ENCODE measurements at places on chromosomes 12 and 14.

GRCh38 chr12:23751641-23752040 is 197.8 kb downstream of the SOX5 start:
- DNase-seq, result no peak

- DNase-seq, result no peak
Measured at GRCh38 chr14:105376521-105377440, 21.6 kb upstream of the TEX22 start.

GRCh38 chr12:113246478-113247122 is 25.3 kb downstream of the TPCN1 start:
- DNase-seq, result no peak

GRCh38 chr12:123066384-123066710 is 84.5 kb downstream of the PITPNM2 start:
- DNase-seq, result no peak

DNA sequence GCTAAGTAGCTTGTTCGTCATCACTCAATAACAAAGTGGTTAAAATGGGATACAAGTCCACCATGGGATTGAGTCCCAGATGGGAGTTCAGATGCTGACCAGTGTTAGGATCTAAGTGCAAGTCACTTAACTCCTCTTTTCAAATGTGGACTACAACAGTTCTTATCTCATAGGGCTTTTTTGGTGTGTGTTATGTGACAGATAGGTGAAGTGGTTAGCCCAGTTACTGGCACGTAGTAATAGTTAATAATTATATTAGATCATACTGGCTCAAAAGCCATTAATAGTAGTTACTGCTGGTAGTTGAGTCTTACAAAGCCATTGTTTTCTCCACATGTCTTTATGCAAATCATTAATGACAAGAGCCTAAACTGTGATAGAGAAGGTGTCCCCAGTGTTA is 73.2 kb downstream of the RCOR1 start:
- no peak for DNase-seq

DNA sequence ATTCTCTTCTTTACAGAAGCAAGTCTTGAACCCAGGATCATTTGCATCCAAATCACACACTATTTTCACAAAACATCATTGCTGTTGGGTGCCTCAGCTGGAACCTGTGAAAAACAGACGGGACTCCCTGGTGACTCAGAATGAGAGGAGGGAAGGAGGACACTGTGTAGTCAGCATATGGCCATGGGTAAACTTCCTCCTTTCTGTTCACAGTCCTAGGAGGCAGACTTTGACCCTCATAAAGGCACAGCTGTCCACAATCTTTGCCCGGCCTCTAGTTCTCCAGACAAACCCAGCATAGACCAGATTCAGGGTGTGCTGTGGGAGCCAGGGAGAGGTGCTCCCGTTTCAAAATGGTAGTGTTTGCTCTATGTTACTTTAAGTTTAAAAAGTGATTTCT is 62.0 kb downstream of the DYRK2 start:
- no peak for DNase-seq

- no peak for DNase-seq
Measured at GRCh38 chr12:46546634-46547273, 174.2 kb upstream of the SLC38A2 start.

GRCh38 chr14:101573289-101573688 is 12.0 kb downstream of the DIO3 start:
- DNase-seq, result no peak

DNA sequence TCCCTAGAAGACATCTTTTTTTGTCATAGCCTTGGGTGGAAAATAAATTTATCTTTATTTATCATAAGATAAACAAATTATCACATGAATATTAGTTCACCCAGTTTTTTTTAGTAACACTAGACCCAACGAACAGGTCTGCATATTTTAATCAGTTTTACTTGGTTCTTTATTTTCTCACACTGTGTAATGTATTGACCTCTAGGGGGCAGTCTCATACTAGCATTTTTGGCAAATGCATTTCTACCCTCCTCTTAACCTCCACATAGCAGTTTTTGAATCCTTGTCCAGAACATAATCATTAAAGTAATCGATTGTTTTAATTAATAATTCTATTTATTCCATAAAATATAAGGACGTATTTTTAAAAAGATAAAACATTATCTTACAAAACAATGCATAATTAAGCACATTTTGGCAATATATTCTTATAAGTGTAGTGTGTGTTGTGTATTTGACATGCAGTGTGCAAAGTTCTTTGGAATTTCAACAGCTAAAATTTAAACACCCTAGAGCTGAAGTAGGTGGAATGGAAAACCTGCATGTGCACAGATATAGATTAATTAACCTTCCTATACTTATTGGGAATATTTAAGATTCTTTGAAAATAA is 31.6 kb upstream of the PTPRQ start:
- peak; percentile 30 for DNase-seq

GRCh38 chr12:123801573-123802178 is 39.6 kb downstream of the DNAH10 start:
- no peak for DNase-seq

GRCh38 chr12:12449533-12450025 is 92.7 kb downstream of the BORCS5 start:
- DNase-seq, result no peak

DNA sequence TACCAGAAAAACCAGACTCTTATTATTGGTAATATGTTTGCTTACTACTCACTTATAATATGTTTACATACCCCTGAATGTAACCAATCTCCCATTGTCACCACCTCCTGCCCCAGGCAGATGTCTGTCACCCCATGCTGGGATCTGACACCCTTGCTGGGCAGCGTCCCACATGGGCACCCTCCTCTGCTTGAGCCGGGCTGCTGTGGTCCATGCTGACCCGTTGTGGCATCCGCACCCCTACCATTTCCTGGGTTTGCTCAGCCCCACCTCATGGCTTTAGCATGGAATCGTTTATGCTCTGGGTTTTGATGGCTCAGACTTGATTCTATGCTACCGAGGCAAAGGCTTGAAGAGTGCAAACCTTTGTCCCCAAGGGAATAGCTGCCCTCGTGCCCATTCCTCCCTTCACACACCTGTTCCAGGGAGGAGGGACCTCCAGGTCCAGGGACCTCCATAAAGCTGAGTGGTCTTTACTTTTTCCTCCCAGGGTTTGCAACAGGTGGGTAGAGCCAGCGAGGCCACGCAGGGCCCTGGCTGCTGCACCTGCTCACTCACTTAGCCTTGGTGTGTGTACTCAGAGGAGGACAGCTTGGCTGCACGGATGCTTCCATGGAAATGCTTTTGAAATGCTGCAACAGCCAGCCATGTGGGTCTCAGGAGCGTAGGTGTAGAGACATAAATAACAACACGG is 68.7 kb downstream of the PRMT8 start:
- no peak for DNase-seq

GRCh38 chr12:67377021-67377420 is 107.9 kb downstream of the CAND1 start:
- DNase-seq, result no peak

GRCh38 chr14:54929556-54929955 is 26.9 kb upstream of the GCH1 start:
- no peak for DNase-seq

DNA sequence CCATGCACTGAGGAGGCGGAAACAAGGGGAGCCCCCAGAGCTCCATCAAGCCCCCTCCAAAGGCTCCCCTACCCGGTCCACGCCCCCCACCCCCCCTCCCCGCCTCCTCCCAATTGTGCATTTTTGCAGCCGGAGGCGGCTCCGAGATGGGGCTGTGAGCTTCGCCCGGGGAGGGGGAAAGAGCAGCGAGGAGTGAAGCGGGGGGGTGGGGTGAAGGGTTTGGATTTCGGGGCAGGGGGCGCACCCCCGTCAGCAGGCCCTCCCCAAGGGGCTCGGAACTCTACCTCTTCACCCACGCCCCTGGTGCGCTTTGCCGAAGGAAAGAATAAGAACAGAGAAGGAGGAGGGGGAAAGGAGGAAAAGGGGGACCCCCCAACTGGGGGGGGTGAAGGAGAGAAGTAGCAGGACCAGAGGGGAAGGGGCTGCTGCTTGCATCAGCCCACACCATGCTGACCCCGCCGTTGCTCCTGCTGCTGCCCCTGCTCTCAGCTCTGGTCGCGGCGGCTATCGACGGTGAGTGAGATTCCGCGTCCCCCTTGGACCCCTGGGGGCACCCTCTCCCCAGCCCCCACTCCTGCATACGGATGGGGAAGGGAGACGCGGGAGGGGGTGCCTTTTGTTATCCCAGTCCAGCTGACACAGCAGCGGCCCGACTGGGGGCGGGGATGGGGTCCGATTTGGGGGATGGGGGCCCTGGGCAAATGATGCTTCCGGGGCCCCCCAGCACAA is 400 bp downstream of the LRP1 start:
- no peak for DNase-seq

DNA sequence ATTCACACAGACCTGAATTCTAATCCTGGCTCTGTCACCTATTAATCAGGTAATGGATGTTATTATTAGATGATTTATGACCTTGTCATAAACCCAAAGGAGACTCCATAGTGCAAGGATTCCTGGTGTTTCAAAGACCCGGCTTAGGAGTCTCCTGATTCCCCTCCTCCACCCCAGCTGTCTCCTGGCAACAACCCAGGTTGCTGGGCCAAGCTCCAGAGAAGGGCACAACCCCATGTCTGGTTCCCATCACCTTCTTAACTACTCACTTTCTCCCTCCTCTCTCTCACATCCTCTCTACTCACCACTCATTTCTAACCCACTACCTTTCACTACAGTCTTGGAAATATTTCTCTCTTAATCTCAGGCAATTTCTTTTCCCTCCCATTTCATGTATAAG is 41.6 kb downstream of the RHOJ start:
- DNase-seq, result peak; percentile 26

GRCh38 chr12:124109760-124110159 is 136.7 kb downstream of the ZNF664 start:
- DNase-seq, result no peak

DNA sequence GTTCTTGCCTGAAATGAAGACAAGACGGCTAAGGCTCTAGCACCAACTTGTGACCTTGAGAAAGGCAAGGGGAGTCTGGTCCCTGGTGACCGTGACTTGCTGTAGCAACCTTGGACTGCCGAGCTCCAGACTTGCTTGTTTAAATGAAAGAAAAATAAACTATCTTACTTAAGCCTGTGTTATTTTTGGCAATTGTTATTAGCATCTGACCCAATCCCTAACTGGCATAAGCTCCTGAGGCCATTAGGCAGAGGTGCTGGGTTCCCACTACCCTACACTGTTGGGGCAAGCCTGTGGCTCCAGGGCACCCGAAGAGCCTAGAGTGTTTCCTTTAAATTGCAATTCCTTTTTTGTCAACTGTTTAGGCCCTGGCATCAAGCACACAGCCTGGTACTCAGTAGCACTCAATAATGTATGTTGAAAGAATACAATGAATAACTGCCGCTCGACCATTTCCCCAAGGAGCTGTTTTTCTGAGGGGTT is 106.9 kb upstream of the HIF1A start:
- no peak for DNase-seq

- DNase-seq, result peak; percentile 52
Measured at GRCh38 chr14:55979096-55979495, 139.1 kb upstream of the PELI2 start.

DNA sequence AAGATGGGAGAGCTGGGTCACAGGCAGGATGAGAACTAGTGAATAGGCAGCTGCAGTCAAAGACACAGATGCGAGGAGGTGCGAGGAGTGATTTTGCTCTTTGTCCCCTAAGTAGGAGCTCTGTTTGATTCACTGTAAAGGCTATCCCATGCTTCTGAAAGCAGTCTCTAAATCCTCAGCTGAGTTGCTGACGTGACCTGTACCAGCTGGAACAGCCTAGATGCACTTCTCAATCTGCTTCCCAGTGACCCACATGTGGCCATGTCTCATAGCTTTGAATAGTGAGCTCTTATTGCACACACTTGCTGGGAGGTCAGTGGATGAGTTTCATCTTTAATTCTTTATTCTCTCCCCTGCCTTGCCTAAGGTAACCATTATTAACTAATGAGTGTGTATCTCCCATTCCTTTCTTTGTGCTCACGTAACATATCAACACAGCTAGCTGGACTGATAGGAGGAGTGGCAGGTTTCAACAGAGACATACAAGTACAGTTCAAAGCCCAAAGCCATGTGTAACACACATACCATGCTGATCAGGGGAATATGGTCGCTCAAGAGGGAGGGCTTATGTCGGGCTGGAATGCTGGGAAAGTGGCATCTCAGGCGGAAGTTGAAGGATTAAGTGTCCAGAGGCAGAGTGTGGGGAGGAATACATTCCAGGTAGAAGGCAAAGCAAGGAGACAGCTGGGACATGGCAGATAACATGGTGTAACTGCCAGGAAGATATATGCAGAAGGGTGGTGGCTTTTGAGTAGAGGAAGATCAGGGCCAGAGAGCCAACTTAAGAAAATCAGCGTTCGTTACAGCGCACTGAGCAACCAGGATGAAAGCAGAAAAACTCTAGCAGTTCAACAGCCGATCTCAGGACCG is 15.4 kb upstream of the YY1 start:
- no peak for DNase-seq

- peak; percentile 86 for DNase-seq
Measured at GRCh38 chr14:32407130-32407529, 78.0 kb downstream of the AKAP6 start.

- DNase-seq, result no peak
Measured at GRCh38 chr14:103932791-103933490, 4.7 kb downstream of the TDRD9 start.

DNA sequence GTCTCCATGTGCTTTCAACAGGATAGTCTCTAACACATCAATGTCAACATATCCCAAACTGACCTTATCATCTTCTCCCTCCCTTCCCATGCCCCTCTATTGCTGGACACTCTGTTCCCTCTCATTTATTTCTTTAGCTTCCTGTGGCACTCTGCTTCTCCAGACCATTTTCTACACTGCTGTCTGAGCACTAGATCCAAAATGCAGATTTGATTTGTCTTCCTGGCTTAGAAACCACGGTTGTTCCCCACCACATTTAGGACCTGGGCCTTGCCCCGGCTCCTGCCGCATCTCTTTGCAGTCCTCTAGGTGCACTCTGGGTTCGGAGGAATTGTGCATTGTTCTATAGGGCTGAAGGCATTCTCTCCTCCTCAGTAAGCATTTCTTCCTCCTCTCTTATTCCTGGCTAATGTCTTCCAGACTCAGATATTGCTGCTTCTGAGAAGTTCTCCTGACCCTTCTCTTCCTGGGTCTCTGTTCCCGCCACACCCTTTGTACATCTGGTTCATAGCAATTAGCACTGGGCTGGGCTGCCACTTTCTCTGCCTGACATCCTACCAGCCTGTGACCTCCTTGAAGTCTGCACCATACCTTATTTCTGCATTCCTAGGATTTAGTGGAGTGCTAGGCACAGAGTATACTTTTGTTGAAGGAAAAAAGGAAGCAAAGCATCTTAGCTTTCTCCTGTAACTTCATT is 13.9 kb downstream of the ARG2 start:
- DNase-seq, result no peak

DNA sequence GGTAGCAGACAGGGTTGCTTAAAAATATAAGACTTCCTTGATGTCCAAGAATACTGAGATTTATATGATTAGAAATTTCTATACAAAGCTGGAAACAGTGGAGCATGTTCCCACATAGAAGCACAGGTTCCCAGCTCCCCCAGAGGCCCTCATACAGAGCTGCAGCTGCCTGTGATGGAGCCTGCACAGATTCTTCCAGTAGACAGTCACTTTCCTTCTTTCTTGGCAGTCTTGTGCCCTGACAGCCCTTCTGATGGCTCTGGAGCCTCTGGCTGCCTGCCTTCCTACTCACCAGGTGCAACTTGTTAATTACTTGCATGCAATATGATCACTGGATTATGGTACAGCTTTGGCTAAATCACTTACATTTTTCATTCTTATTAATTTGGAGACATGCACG is 44.4 kb downstream of the BICD1 start:
- DNase-seq, result peak; percentile 80

All from NCI-H446 treated with DMSO at 0.1 percent for 48 hours (cell line).